ENCODE measurements at places on chromosomes 7 and 10.

- DNase-seq: no peak
Measured at GRCh38 chr10:9577746-9578145, 1439.9 kb upstream of the CELF2 start.

DNA sequence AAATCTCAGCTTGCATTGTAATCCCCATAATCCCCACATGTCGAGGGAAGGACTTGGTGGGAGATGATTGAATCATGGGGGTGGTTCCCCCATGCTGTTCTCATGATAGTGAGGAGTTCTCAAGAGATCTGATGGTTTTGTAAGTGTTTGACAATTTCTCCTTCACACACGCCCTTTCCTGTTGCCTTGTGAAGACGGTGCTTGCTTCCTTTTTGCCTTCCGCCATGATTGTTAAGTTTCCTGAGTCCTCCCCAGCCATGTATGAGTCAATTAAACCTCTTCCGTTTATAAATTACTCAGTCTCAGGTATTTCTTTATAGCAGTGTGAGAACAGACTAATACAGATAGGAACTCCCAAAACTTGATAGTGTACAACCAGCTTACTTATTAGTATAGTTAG lies 98.6 kb downstream of the CREM start:
- DNase-seq: no peak

GRCh38 chr7:9120331-9120730 lies 686.9 kb downstream of the NXPH1 start:
- no peak for DNase-seq

GRCh38 chr7:43648473-43649406 lies 65.8 kb downstream of the STK17A start:
- DNase-seq: no peak

DNA sequence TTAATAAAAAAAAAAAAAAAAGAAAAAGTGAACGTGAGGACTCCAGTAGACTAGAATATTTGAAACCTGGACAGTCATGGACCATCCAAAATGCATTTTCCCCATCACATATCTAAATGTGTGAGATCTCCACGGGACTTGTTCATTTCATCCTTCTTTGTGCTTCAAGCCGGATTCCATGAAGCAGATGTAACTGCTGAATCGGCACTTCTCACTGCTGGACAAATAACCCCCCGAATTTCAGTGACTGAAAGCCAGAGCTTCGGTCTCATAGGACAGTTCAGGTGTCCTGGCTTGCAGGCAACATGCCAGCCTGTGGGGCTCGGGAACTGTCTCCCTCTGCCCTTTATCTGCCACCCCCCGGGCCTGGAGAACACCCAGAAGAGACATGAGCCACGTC lies 33.3 kb downstream of the RNF32 start:
- DNase-seq: no peak

DNA sequence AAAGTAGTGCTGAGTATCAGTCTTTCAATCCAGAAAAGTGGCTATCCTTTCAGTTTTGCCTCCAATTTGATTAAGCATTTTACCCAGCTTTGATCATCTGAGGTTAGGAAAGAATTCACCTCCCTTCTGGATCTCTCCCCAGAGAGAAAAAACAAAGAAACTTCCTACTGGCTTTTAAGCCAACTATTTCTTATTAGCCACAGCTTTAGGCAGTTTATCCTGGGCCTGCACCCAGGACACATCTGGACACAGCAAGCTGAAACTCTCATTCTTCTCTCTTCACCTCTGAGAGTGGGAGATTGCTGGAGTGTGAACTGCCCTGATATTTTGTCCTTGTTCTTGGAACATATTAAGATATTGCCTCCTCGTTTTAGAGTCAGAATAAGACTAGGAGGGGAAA lies 43.5 kb upstream of the LSM8 start:
- DNase-seq: no peak

DNA sequence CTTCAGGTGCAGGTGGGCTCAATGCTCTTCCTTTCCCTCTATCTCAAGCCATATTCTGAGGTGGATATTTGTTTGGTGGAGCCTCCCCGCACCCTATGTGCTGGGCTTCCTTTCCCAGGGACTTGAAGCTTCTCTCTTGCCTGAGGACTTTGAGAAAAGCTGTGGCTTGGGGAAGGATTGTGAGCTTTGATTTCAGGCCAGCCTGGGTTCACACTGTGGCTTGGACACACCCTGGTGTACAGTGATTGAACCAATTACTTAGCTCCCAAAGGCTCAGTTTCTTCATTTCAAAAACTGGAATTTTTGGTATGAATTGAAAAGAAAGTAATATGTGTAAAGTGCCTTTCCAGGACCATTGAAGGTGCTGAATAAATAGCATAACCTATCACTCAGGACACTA lies 224.5 kb upstream of the GLI3 start:
- DNase-seq: no peak

- DNase-seq: no peak
Measured at GRCh38 chr10:106506526-106507283, 657.8 kb downstream of the SORCS1 start.

DNA sequence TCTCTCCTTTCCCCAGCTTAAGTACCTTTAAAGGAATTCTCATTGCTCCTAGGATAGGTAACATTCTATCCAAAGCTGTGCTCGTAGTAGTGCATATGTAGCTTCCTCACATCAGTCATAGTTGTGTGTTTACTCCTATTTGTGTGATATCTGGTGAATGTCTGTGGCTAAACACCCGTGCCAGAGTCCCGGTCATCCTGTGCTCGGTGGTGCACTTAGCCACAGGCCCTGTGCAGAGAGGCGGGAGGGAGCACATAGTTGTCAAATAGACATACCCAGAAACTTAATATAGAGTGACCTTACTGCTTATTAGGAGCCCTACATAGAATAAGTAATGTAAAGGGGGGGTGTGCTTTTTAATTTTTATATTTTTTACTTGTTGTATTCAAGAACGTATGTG lies 76.6 kb downstream of the RBM33 start:
- DNase-seq: no peak

GRCh38 chr7:18663321-18663720 lies 167.8 kb downstream of the HDAC9 start:
- DNase-seq: no peak

DNA sequence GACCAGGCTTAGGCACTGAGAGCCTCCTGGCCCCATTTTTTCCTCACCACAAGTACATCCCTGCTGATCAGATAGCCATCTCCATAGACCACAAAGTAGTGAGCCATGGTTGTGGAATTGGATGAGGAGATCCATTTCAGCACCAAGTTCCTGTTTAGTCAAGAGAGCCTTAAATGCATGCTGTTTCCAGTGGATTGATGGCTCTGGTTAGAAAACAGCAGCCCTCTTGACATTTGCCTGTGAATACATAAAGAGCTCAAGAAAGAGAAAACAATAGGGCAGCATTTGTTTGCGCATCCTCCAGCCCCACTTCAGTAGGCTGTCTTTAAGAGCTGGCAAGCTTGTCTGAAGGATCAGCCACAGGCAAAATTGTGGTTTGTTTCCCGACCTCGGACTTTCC lies 251.2 kb downstream of the POU6F2 start:
- peak; percentile 66 for DNase-seq

DNA sequence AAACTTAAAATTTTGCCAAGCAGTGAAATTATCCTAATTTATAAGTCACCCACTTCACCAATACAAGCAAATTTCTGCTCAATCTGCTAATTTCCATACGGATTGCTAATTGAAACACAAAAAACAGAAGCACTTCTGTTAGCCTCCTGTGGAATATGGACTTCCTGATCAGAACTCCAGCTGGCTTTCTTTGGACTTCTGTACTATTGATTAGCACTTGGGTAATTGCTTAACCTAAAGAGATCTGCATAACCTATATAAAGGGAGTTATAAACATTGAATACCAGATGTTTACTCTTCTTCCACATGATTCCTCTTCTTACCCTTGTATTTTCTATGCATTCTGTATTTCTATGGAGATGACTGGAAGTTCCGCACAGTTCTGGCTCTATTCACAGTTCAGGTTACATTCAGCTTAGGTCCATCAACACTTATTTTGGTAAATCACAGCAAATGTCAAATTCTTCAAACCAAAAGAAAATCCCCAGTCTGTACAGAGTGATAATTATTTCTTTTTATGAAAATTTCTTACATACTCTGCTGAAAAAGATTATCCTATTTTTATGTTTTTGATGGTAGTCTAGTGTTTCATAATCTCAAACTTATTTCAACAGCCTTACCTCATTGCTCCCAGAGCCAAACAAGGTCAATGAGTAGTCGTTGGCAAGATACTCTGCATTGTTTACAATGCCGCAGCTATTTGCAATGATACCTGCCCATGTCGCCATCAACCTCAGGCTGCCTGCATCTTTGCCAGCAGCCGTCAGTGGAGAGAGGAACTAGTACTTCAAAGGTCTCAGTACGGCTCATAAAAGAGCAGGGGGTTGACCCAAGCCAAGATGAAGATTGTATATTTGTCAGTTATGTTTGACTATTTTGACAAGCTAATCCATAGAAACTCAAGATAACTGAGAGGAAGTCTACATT lies 225.6 kb downstream of the AHR start:
- DNase-seq: no peak

DNA sequence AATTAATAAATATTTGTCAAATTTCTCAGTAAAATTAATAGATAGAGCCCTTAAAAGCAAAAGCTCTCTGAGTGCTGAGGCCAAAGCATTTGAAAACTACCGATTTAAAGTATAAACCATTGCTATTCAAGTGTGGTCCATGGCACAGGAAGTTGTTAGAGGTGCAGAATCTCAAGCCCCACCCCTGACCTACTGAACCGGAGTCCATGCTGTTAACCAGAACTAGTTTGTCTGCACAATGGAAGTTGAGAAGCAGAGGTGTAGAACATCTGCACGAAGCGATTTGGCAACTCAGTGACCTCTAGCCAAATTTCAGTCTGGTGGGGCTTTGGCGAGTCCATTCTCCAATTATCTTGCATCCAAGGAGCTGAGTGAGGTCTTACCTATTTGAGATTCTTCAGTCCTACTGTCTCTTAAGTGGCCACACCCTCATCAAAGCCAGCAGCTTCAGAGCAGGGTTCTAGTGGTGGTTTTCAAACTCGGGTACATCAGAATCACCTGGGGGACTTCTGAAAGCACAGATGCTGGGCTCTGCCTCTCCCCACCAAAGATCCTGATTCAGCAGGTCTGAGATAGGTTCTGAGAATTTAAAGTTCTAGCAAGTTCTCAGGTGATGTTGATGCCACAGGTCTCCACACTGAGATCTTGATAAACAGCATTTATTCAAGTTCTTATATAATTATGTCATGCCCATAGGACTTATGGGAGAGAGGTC lies 96.8 kb upstream of the SAMD8 start:
- no peak for DNase-seq

DNA sequence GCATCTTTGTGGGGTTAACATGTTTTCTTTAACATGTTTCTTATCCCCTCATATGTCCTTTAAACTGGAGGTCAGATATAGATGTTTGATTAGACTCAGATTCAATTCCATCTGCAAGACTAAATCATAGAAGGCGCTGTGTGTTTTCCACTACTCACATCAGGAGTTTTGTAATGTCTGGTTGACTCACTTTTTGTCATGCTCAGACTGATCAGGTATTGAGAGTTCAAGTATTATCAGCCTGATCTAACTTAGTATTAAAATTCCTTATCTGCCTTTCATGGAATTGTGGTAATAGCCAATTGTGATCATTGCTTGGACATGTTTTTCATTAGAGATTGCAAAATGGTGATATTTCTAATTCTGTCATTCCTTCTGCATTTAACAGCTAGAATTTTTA lies 30.2 kb downstream of the ENTPD7 start:
- no peak for DNase-seq

DNA sequence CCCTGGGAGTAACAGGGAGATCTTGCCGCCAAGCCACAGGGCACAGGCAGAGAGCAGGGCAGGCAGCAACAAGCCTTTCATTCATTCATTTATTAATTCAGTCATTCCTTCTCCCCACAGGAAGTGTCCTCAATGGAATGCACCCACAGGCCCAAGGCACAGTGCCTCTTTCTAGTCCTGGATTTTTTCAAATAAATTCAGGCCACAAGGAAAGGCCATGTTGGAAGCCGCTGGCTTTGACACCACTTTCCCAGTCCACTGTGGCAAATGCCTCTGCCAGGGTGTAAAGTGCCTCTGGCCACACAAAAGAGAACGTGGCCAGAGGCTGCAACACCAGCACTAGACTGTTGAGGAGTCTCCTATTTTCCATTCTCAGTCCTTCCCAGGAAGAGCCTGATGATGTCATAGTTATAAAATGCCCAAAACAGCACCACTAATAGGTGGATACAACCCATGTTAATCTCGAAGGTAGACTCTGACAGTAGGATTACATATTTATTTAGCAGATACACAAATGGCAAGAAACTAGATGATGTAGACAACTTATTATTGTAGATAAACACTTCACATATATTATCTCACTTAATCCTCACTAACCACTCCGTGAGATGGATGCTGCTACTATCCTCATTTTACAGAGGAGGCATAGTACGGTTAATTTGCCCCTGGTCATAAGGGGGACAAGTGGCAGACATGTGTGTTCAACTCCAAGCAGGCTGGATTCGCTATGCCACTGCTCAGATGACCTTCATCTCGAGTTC lies 5.5 kb downstream of the JAZF1 start:
- DNase-seq: no peak

DNA sequence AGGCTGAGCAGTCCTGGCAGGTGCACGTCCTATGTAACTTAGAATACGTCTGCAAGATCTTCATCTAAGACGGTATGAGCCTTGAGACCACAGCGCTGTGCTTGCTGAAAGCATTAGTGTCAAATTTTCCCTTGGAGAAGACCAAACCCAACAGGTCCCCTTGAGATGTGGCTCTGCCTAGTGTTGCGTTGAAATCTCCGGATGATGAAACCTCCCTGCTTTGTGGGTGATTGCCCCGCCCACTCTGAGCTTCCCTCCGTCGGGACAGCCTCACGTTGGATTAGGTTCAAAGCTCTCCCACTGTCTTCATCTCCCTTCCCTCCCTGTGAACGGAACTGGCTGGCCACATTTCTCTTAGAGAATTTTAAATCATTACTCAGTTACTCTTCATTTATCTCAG lies 102.0 kb downstream of the ADARB2 start:
- DNase-seq: no peak
